GM12878 (cell line): ENCODE measurements at places on chromosomes 6 and 20. TPM values are rescaled to one million over a fixed set of nuclear protein-coding genes. Genes with fewer than 3 reads are reported as not detected.

- DNase-seq: no peak
Observed at GRCh38 chr6:156457601-156458000, 319.6 kb upstream of the ARID1B start.

DNA sequence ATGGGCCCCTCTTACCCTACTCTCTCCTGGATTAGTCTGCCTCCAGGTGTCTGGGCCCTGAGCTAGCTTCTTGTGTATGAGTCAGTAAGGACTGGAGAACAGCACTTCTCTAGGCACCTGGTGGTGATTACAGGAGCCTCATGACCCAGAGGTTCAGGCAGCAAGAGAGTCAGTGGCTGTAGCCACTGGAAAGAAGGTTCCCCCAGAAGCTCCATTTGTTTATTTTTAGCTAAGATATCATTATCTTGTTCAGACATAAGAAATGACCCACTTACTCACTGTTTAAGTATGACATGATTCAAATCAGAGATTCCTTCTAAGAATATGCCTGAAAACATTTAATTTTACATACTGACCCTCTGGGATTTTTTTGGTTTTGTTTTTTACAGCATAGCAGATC is 23.6 kb upstream of the SLC4A11 start:
- no peak for DNase-seq

DNA sequence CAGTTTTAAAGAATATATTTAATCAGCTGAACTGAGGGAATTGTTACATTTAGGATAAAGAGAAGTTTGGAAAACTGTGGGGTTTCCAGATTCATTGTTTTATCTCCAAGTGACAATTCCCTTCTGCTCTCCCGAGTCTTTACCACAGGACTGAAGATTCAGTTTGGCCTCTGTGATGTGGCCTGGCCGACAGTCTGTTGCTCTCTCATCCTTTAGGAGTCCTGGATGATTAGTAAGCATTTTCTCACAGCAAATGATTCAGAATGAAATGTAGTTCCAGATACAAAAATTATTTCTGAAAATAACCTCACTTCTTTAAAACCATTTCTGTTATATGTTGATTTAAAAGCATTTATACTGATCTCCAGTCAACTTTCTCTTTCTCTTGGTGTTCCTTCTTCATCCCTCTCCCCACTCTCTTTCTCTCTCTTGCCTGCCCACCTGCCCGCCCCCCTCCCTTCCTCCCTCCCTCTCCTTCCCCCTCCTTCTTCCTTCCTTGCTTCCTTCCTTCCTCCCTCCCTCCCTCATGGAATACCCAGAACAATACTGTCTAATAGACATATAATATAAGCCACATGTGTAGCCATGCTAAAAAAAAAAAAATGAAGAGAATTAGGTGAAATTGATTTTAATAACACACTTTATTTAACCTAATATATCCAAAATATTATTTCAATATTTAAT is 254.9 kb downstream of the PRL start:
- DNase-seq: no peak

- DNase-seq: no peak
Observed at GRCh38 chr6:14595751-14596150, 478.2 kb downstream of the CD83 start.

GRCh38 chr6:41658636-41659035 is 20.4 kb downstream of the MDFI start:
- DNase-seq: no peak

- no peak for DNase-seq
Observed at GRCh38 chr6:2514965-2515543, 235.7 kb downstream of the MYLK4 start.

DNA sequence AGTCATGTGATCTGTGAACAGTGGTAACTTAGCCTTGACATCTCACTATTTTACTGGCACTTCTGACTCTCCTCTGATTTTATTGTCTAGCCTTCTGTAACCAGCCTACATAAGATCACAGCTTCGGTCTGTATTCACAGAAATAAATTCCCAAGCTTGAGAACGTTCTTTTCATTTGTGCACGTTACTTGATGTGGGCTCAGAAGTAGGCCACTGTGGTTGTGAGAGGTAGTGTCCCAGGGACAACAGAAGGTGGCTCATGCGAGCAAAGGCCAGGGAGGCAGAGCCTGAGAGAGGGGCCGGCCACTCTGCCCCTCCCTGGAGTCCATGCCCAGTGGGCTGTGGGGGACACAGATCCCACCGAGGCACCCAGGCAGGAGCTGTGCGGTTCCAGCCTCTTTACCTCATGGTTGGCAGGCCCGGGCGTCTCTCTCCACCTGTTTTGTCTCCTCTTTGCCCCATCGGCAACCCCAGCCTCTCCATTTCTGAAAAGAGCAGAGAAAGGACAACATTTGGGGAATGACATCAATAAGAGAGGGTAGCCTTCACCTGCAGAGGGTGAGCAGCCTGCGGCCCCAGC is 207.5 kb upstream of the CST7 start:
- DNase-seq: no peak

GRCh38 chr6:161411265-161411944 is 137.5 kb upstream of the AGPAT4 start:
- DNase-seq: no peak

DNA sequence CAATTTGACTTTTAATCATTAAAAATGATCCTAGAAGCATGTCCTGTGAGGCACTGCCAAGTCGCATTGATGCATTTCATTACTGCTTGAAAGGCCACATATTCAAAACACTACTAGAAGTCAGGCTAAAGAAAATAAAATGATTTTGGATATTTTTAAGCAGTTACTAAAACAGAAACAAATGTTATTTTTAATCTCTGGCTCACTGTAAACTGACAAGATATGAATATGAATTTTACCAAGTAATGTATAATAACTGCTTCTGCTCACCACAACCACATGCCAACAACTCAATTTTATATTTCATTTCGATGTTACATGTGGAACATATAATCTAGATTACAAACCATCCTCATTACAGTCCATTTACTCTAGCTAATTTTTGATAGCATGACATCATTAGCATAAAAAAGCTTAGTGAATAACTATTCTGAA is 90.6 kb downstream of the ATXN1 start:
- DNase-seq: no peak

- no peak for DNase-seq
Observed at GRCh38 chr6:98974309-98974708, 26.6 kb upstream of the FBXL4 start.

DNA sequence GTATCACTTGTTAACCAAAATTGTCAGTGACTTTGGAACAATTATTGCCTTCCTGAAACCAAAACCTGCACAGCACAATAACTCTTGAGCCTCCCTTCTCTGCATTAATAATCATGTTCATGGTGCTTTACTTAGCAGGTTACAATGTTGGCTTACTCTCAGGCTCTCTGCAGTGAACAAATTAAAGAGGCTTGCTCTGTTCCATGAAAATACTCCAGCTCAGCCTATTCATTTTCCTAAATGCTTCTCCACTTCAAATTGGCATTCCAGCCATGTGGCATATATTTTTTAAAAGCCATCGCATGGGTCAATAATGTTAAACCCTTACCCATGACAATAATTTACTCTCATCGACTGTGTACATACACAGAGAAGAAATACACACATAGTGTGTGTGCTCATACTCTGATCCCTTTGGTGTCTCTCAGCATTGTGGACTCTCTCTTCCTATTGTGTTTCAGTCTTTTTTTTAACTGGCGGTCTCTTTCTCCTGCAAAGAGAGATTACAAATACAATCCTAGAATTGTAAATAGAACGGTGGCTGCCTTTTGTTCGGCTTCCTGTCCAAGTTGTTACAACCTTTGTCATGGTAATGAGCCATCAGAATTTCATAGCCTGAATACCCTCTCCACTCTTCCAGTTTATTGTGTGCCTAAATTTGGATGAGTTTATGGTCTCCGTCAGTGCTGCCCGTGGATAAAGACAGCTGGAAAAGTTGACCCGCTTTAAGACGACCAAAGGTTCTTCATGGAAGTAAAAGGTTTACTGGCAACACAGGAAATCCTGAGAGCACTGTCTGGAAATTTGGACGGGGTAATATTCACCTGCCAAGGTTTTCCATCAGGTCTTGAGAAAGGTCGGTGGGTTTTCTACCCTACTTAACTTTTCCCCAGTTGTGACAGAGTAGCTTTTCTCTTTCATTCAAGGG is 263.6 kb downstream of the CD83 start:
- no peak for DNase-seq

DNA sequence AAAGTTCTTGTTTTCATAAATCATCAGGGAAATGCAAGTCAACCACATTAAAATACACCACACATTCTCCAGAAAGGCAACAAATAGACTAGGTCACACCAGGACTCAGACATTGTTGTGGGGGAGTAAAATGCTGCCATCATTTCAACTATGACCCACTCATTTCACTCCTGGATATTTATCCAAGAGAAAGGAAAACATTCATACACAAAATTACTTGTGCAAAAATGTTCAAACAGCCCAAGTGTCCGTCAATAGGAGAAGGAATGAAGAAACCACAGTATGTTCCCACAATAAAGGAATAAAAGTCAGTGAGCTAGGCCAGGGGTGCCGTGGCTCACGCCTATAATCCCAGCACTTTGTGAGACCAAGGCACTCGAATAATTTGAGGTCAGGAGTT is 81.5 kb upstream of the QKI start:
- no peak for DNase-seq

- DNase-seq: no peak
Observed at GRCh38 chr6:5997420-5997987, 9.2 kb downstream of the NRN1 start.

GRCh38 chr6:159595173-159595572 is 97.9 kb downstream of the SOD2 start:
- DNase-seq: no peak

DNA sequence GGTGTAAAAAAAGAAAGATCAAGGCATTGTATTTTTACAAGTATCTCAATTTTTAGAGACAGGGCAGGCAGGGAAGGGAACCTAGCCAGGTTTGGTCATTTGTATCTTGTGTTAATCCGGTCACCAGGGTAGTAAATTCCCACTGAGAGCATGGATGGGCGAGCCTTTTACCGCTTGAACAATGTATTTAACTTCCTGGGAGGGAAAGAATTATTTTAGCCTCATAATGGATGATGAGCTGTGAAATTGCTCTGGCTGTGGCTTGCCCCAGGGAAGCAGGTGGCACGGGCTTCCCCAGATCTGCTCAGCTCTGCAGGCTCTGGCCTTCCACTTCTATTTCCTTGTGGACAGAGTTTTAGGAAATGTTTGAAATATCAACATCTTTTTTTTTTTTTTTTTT is 72.9 kb downstream of the TOX2 start:
- no peak for DNase-seq

DNA sequence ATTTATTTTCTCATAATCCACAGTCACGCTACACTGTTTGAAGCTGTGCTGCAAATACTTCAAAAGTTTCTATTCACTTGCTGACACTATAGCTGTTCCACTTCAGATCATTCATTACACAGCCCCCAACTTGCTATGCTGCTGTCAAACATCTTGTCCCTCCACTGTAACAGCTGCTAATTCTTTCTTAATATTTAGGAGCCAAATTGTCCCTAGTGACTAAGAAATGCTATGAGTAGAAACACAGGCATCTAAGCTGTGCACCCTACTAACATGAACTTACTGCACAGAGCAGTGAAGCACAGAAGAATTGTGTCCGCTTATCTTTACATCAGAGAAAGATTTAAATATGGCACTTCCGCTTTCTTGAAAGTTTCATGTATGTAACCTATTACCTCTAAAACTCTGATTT is 91.3 kb downstream of the PDE10A start:
- no peak for DNase-seq

GRCh38 chr6:113326781-113327180 is 530.4 kb upstream of the MARCKS start:
- DNase-seq: no peak

DNA sequence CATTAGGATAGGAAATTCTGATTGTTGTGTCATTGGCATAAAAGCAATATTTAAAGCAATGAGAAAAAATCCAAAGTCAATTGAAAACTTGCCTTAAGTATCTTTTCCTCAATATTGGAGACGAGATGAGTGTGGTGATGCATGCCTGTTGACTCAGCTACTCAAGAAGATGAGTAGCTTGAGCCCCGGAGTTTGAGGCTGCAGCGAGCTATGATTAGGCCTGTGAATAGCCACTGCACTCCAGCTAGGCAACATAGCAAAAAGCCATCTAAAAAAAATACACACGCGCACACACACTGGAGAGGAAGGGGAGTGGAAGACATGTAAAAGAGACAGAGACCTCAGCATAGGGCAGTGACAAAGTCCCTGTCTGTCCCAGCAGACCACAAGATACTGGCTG is 9.7 kb upstream of the MARCKS start:
- no peak for DNase-seq

GRCh38 chr6:119966484-119966883 is 616.9 kb upstream of the MAN1A1 start:
- no peak for DNase-seq

GRCh38 chr6:98828941-98829411 is 5.4 kb upstream of the POU3F2 start:
- no peak for DNase-seq

GRCh38 chr6:39084506-39084905 is 30.5 kb downstream of the SAYSD1 start:
- no peak for DNase-seq

DNA sequence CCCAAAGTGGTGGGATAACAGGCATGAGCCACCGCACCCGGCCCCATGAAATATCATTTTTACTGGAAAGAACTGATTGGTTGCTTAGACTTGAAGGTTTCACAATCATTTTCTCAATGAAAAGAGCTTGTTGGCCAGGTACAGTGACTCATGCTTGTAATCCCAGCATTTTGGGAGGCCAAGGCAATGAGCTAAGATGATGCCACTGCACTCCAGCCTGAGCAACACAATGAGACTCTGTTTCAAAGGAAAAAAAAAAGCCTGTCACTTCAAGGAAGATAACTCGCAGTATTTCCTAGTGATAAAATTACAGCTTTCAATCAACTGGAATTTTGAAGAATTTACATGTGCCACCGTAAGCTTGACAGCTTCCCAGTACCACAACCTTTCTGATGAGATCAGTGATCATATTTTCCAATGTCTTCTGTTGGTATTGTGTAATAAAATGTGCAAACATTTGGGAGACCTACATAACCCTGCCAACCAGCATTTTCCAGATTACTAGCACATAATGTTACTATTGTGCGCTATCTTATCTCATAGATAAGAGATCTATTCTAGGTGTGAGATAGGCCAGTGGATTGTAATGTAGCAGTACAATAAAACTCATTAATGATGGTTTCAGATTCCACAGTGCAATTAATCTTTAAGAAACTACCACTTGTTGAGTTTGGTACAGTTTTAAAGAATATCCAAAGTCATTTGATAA is 7.2 kb downstream of the PNLDC1 start:
- DNase-seq: no peak

- DNase-seq: no peak
Observed at GRCh38 chr6:15331629-15332251, 85.9 kb downstream of the JARID2 start.

- DNase-seq: no peak
Observed at GRCh38 chr6:89198235-89198634, 18.9 kb downstream of the GABRR1 start.

The MOXD1 gene
- total RNA-seq: 0.87 and 1.3 TPM in 2 replicates

The OPRM1 gene
- not detected in 2 replicates for total RNA-seq

The WFDC5 gene
- not detected in 2 replicates for total RNA-seq

The GRM4 gene
- 0.16 and 0.31 TPM in 2 replicates for total RNA-seq

The PGC gene
- total RNA-seq: 0.26 and 1.2 TPM in 2 replicates

The LTB gene
- 46.8 and 50.9 TPM in 2 replicates for total RNA-seq

The MAS1 gene
- total RNA-seq: not detected in 2 replicates

The ASIP gene
- not detected in 2 replicates for total RNA-seq

The SLC22A7 gene
- 0.31 TPM in 1 of 2 replicates, not detected in the other for total RNA-seq

The PLCB4 gene
- 0.05 TPM in 1 of 2 replicates, not detected in the other for total RNA-seq

The HELZ2 gene
- 33.3 and 36.9 TPM in 2 replicates for total RNA-seq

The FRMD1 gene
- total RNA-seq: not detected in 2 replicates
